ENCODE measurements at places on chromosomes 4 and X.

- no peak for DNase-seq
Observed at GRCh38 chr4:94171616-94172015, 36.0 kb upstream of the SMARCAD1 start.

- DNase-seq = peak; percentile 77
Observed at GRCh38 chr4:8039290-8039689, 99.6 kb upstream of the AFAP1 start.

DNA sequence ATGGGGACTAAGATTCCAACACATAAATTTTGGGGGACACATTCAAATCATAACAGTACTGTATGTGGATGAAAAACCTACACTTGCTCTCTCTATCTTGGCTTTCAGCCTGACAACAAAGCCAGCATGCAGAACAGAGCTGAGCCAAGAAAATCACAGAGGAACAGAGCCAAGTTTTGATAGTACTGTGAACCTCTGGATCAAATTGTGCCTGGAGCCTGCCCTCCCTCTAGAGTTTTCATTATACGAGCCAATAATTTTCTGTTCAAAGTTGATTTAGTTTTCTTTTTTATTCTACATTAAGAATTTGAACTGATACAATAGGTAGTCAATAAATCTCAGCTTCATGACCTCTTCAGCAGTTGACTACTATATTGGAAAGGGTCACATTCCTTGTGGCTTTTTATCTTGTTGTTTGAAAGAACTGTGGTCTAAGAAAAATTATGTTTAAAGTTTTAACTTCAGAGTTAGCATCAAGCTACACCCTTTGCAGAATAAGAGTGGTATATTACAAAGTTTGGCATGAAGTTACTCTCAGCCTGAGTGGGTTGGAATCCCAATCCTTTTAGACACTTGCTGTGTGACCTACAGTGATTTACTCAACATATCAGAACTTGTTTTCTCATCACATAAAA lies 31.1 kb downstream of the GRID2 start:
- DNase-seq = peak; percentile 19

GRCh38 chr4:115158296-115158695 lies 44.9 kb upstream of the NDST4 start:
- DNase-seq = no peak

DNA sequence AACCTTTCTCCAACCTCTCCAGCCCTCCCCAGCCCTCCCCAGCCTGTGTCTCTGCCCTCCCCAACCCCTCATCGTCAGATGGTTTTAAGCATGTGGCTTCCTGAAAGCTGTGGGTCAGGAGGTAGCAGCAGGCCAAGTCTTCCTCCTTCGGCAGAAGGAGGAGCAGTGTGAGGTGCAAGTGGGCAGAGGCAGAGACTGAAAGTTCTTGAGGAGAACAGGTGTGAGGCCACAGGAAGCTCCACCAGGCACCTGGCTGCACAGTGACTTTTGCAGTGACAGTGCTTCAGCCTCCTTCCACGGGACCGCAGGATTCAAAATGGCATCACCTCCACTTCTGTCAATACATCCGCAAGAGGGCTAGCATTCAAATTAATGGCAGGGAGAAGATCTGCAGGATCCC lies 203.9 kb upstream of the LEF1 start:
- no peak for DNase-seq

GRCh38 chr4:12411072-12411471 lies 982.4 kb upstream of the HS3ST1 start:
- no peak for DNase-seq

- DNase-seq = no peak
Observed at GRCh38 chrX:154728431-154729190, 22.3 kb downstream of the GAB3 start.

GRCh38 chr4:41815473-41815872 lies 66.9 kb upstream of the PHOX2B start:
- DNase-seq = no peak

- DNase-seq = no peak
Observed at GRCh38 chr4:4362991-4363697, 23.8 kb upstream of the NSG1 start.

- DNase-seq = no peak
Observed at GRCh38 chrX:65673857-65674203, 6.4 kb downstream of the MSN start.

GRCh38 chr4:119632216-119632615 lies 3.6 kb upstream of the PDE5A start:
- no peak for DNase-seq

DNA sequence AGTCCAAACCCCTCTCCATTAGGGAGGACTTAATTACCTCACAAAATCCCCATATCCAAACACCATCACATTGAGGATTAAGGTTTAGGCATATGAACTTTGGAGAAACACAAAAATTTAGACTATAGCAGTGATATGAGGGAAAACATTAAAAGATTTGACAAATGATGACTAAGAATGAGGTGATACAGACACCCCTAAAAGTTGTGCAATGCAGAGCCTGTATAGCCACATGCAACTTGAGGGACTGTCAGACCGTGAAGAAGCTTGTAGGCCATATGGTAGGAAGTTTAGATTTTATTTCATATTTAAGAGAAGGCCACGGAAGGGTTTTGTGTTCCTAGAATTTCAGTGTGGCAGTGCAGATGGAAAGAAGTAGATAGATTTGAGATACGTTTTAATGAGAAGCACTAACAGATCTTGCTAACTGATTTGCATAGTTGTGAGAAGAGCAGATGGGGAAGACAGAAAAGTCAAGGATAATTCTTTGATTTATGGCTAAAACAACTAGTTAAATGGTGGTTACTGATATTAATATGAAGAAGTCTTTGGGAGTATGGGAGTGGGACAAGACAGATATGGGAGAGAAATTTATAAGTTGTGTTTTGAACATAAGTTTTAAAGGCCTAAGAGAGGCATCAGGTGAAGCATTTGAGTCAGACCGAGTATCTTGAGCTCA lies 5.5 kb upstream of the FIP1L1 start:
- no peak for DNase-seq

DNA sequence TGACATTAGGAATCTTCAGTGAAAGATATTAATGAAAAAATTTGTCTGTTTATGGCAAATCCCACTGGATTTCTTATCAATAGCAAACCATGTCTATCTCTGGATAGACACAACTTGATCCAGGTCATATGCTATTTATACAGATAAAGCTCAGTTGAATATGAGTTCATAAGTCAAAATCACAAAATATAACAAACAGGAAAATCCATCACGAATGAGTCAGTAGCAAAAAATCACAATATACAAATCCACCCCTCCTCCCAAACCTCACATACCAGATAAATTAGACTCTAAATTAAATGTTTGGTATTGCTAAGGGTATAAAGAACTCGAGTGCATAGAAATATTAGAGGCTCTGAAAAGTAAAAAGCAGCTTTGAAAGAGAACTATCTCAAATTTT lies 420.5 kb downstream of the TLL1 start:
- no peak for DNase-seq

DNA sequence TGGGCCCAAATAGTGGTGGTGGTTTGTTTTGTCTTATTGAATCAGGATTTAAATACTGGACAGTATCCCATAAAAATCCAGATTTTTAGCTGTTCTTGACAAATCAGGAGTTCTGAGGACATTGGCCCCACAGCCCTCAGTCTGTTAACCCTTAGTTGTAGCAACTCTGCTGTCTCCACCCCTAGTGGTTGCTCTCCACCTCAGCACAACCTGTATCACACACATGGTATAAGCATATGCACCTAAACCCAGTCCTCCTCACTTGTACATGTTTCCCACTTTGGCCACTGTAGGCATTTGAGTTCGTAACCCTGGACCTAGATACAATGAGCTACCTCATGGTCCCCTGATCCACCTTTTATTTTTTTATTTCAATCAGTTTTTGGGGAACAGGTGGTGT lies 75.9 kb downstream of the MRPL1 start:
- DNase-seq = no peak
